ENCODE measurements at places on chromosomes 1 and 21.

DNA sequence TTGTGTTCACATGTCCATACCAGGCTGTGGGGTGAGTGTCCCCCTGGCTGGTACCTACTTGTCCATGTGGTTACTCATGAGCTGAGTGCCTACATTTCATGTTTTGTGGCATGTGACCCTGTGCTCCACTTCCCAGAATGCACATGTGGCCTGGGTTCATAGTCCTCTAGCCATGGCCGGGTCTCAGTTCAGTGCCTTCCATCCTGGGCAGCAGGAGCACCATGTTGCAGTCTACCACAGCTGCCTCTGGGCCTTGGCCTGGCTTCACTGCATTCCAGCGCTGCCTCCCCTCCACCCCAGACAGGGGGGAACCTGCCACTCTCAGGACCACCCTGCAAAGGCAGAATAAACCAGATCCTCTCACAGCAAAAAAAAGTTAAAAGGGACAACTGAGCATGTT, 5.5 kb downstream of the CEPT1 start:
- DNase-seq, result no peak

- no peak for DNase-seq
Observed at GRCh38 chr1:225928186-225929175, 4.4 kb upstream of the PYCR2 start.

DNA sequence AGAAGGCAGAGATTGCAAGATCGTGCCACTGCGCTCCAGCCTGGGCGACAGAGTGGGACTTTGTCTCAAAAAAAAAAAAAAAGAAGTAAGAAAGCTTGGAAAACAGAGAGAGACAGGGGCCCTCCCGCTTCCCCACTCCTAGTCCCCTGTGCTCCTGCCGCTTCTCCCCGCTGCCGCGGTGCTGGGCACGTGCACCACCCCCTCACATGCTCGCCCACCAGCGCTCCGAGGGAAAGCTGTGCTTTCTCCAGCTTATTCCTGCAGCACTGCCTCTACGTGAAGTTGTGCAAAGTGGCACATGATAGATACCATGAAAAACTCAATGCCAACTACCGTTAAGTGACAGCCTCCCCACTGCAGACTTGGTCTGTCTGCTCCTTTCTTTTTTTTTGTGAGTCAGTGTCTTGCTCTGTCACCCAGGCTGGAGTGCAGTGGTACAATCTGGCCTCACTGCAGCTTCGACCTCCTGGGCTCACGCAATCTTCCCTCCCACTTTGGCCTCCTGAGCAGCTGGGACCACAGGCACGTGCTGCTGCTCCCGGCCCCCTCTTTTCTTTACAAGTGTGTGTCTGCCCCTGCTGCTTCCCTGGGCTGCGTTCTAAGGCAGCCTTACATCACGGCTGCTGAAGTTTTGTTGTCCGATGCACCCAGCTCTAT, 15.4 kb downstream of the SLX9 start:
- DNase-seq, result no peak

DNA sequence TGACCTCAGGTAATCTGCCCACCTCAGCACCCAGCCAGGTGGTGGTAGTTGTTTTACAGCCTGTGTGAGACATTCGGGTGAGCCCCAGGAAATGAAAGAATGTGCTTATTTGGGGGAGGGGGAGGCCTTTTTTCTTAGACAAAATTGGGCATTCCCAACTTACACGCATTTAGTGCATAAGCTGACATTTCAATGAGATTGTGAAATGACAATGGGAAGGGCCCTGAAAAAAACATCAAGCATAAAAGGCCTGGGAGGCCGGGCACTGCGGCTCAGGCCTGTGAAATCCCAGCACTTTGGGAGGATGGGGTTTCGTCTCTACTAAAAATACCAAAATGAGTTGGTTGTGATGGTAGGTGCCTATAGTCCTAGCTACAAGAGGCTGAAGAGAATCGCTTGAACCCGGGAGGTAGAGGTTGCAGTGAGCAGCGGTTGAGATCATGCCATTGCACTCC, 5.0 kb downstream of the GAS5 start:
- DNase-seq, result no peak
